Activated gamma-delta T cell treated with anti-CD3 and anti-CD28 coated beads, Interleukin-2, amount 50 U/mL, for 16 hours (primary cell): ENCODE measurements at places on chromosomes 16 and 17.

DNA sequence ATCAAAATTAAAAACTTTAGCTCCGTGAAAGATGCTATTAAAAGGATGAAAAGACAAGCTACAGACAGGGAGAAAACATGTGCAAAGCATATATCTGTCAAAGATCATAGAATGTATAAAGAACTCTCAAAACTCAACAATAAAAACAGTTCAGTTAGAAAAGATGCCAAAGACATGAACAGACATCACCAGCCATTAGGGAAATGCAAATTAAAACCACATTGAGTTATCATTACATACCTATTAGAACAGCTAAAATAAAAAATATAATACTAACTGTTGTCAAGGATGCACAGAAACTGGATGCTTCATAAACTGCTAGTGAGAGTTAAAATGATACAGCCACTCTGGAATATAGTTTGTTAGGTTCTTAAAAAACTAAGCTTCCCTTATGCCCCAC, 58.8 kb downstream of the NFATC3 start:
- DNase-seq, result no peak

DNA sequence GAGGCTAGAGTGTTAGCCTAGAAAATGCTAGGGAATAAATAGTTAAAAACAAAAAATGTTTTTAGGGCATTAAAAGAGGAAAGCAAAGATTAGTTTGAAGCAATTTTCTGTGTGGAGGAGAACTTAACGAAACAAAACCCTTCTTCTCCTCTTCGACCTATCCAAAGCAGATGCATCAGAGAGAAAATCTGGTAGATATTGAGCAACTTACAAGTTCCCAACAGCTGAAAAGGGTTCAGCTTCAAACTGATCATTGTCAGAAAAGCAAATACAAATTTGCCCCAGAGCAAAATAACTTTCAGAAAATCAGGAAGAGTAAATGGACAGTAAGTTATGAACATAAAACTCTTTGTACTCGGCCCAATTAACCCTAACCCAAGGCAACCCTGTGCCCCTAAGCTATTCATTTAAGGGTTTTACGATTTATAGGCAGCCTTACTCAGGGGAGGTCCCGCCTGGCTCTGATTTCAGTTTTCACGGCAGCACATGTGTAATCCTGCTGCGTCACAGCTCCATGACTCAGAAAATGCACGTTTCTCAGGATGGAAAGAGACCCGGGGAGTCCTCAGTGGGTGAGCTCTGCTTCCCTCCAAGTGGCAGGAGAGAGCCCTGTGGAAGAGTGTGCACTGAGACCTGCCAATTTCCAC, 405.7 kb upstream of the SALL1 start:
- DNase-seq, result no peak

DNA sequence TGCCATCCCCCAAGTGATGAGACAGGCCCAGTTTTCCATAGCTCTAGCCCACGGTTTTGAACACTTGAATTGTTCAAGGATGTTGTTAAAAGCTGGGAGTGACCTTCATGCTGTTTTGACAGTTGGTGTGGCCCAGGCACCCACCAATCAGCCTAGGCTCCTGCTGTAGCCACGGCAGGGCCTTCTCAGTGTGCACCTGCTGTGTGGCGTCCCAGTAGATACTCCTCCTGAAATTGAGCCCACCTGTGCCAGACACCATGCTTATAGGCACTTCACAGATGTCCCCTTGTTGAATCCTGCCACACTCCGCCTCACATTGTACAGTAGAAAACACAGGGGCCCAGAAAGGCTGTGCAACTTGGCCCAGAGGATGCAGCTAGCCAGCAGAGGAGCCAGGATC, 86.4 kb downstream of the SOCS1 start:
- DNase-seq, result no peak

- no peak for DNase-seq
These were observed 17.8 kb upstream of the NAGLU start for GRCh38 chr17:42518046-42518754.

- no peak for DNase-seq
These were observed 297.7 kb downstream of the SEC14L1 start for GRCh38 chr17:77438241-77439188.

GRCh38 chr17:30332057-30332542, 1.8 kb downstream of the TMIGD1 start:
- no peak for DNase-seq

GRCh38 chr16:72576189-72576588, 404.2 kb upstream of the PMFBP1 start:
- DNase-seq, result no peak

GRCh38 chr16:3612510-3613466, 1.4 kb upstream of the SLX4 start:
- no peak for DNase-seq
